Cardiac muscle cell (in vitro differentiated cells and primary cell): ENCODE measurements at places on chromosomes 13 and 19. TPM values are rescaled to one million over a fixed set of nuclear protein-coding genes. Genes with fewer than 3 reads are reported as not detected.

DNA sequence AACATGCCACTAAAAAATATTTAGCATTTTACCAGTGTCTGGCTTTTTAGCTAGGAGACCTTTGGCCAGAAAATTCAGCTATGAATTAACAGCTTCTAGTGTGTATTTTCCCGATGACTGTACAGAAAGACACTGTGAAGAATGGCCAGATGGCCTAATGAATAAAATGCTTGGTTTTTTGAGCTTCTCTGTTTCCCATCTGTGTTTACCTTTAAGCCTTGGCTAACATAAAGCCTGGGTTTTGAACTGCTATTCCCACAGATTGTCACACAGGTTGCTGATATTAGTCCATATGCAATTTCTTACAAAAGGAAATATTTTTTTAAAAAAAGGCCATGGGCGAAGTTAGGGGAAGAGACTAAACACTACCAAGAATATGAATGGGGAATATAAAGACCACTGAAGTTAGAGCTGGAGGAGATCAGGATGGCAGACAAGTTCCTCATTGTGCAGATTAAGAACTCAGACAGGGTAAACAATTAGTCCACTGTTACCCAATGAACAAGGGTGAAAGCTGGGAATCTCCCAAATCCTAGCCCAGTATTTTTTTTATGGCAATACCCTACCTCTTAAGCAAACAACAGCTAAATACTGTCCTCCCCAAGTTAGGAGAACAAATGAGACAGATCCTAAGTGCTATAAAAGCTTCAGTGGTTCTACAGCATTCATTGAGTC is 95.1 kb downstream of the DCT start:
- DNase-seq: no peak

- DNase-seq: no peak
Observed at GRCh38 chr13:32136061-32136460, 104.5 kb downstream of the FRY start.

GRCh38 chr13:76882431-76882830 is 3.8 kb downstream of the KCTD12 start:
- peak; percentile 76 for DNase-seq

- no peak for DNase-seq
Observed at GRCh38 chr19:13917888-13918406, 11.9 kb downstream of the CC2D1A start.

DNA sequence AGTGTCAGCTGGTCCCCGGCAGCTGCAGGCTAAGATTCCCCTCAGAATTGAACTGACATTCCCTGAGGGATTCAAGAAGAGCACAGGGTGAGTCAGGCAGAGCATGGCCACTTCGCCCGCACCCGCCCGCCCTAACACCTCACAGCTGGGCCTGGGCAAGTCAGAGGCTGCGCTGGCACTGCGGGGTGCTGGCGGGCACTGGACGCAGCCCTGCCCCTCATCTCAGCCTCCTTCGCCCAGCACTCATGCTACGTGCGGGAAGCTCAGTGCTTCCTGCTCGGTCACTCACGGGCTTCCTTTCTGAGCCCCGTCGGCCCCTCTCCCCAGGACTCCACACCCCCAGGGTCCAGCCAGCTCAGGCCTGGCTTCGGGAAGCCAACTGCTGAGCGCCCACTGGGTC is 56.9 kb downstream of the MLLT1 start:
- no peak for DNase-seq

DNA sequence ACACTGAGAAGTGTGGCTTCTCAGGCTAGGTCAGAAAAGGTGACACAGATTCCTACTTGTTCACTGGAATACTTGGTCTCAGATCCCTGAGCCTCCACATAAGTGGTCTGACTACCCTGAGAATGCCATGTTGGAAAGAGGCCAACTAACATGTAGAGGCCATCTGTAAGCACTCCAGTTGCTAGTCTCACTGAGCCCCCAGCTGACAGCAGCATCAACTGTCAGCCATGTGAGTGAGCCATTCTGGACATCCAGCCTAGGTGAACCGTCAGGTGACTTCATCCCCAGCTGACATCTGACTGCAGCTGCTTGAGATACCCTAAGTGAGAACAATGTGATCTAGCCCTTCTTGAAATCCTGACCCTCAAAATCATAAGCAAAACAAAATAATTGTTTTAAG is 18.1 kb upstream of the ARL11 start:
- DNase-seq: no peak

The PSMD8 gene
- total RNA-seq: 233 and 312 TPM in 2 replicates

The VSTM2B gene
- 0.39 TPM in 1 of 2 replicates, not detected in the other for total RNA-seq

The NEK3 gene
- total RNA-seq: 14.2 and 16.1 TPM in 2 replicates

The PTPRS gene
- total RNA-seq: 247 and 351 TPM in 2 replicates

The CBLC gene
- not detected in 2 replicates for total RNA-seq

The MCEMP1 gene
- not detected in 2 replicates for total RNA-seq

The SYDE1 gene
- 26.1 and 48.3 TPM in 2 replicates for total RNA-seq

The PTH2 gene
- 2.8 and 6.2 TPM in 2 replicates for total RNA-seq

The EHD2 gene
- 0.95 and 2.1 TPM in 2 replicates for total RNA-seq
